ENCODE measurements at places on chromosomes 11 and 22.
A peak's percentile ranks its signal among the peaks of the same experiment; 100 is the strongest.

GRCh38 chr11:16783321-16783801, 44.9 kb downstream of the C11orf58 start:
- DNase-seq = no peak

GRCh38 chr22:32950366-32950765, 107.8 kb downstream of the SYN3 start:
- no peak for DNase-seq

- DNase-seq = no peak
Measured at GRCh38 chr11:44236296-44236695, 73.6 kb downstream of the ALX4 start.

DNA sequence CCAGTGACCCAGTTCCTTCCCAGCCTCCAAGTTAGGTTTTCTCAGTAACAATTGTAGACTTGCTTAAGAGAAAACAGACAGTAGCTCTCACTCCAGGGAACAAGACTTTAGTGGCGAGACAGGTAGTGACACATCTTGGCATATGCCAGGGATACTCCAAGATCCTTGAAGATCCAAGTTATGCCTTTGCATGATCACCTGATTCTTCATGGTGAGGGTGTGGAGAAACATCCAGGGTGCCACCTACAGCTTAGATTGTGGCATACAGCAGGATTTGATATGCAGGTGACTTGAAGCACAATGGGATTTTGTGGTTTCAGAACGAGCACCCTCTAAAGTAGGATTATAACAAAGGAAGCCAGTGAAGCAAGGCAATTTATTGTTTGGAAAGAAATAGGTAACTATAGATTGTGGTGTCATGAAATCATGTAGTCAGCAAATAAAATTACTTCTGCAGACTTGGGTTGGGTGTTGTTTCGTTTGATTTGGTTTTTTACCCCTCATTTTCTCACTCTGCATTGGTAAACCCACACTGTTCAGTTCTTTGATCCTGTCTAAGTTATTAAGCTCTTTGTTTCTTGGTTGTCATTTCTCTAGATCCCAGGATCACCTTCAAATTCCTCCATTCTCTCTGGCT, 9.2 kb downstream of the POU2AF3 start:
- DNase-seq = no peak

GRCh38 chr22:22815397-22816170, 72.0 kb upstream of the IGLL5 start:
- DNase-seq = no peak

DNA sequence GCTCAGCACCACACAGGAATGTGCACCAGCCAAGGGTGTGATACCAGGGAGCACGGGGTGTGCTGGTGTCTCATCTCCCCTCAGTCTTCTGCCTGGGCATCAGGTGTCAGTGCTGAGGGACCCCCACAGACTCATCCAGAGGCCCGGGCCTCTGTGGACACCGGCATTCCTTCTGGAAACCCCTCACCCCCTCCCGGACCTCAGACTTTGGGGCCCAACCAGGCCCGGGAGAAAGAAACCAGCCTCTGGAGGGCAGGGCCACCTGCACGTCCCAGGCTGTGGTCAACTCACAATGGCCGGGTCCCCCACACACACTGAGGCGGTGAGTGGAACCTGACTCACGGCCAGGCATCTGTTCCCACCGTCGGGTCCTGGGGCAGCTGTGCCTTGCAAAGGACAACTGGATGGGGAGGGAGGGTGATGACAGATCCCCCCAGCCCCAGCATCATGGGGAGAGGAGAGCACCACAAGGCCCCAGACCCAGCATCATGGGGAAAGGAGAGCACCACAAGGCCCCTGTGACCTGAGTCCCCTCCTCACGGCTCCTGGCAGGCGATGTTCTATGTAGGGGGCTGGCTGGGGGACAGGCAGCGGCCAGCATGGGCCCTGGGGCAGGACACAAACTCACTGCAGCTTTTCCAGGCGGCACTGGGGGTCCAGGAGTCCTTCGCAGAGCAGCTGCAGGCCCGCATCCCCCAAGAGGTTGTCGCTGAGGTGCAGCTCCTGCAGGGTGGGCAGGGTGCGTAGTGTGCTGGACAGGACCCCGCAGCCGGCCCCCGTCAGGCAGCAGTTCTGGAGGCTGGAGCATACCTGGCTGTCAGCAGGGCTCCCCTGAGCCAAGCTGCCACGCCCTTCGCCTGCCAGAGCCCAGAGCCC, 7.6 kb downstream of the RNH1 start:
- no peak for DNase-seq

DNA sequence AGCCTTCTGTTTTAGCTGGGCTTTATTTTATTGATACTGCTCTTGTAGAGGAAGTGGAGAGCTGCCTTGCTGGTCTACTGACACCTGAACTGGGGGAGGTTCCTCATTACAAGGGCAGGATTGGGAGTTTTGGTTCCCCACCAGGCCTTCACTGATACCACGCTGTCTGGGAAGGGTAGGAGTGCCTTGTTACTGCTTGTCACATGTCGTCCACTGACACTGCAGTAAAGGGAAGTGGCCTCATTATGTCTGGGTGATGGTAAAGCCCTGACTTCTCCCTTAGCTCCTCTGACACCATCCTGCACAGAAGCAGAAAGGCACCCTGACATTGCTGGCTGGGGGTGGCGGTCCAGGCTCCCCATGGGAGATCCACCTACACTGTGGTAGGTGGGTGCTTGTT, 38.7 kb upstream of the ELF5 start:
- DNase-seq = no peak

GRCh38 chr11:8309862-8310261, 46.2 kb upstream of the LMO1 start:
- DNase-seq = no peak

DNA sequence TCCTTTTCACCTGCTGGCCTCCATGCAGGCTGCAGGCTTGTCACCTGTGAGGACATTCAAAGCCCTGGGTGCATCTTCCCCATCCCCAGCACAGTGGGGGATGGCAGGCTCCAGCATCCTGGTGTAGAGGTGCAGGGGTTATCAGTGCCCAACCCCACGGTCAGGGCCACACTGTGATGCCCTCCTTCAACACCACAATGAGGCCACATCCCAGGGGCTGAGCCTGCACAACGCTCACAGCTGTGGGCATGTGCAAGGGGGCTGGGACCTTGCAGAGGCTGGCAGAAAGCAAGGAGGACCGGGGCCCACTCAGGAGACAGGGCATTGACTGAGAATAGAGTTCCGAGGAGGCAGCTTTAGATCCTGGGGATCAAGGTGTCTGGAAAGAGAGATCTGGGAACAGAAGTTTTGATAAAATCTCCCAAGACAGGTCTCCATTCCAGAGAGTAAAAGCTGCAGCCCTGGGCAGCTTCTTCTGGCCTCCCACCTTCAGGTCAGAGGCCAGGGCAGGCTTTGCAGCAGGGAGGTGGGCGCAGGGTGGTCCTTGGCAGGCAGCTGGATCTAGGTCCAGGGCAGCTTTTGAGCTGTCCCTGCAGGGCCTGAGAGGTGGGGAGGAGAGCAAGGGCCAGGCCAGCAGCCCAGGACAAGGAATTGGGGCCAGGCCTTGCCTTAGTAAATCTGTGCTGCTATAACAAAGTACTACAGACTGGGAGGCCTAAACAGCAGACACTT, 250.8 kb upstream of the B3GAT1 start:
- DNase-seq = no peak

- peak; percentile 48 for DNase-seq
Measured at GRCh38 chr11:32118025-32118974, 27.4 kb downstream of the RCN1 start.

GRCh38 chr11:18461909-18462308, 6.3 kb downstream of the LDHAL6A start:
- DNase-seq = no peak

DNA sequence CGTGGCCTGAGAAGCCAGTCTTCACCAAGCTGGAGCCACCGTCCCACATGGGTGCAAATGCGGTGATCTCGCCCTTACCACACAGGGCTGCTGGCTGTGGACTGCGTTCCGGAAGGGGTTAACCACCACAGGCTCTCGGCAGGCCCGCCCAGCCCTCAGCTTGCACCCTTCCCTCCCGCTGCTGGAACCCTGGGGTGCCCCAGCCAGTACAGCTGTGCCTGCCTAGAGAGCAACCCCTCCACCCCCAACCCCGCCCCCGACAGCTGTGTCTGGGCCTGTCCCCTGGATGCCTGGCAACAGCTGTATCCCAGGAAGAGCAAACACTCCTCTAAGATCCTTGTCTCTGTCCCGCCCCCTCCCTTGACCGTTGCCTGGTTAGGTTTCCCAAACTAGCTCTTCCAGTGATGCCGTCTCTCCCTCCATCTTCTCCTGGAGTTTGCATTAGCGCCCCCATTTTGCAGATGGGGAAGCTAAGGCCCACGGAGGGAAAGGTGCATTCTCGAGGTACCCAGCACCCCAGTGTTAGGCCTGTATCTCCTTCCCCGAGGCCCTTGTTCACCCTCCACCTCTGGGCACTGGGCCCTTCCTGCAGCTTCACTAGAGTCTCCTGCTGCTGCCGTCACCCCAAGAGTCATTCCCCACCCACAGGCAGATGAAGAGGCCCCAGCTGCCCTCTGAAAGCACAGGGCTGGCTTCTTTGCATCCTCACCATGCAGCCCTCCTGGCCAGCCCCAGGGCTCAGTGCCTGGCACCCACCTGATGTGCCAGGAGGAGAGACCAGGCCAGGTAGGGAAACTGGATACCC, 12.6 kb upstream of the COX8A start:
- no peak for DNase-seq

DNA sequence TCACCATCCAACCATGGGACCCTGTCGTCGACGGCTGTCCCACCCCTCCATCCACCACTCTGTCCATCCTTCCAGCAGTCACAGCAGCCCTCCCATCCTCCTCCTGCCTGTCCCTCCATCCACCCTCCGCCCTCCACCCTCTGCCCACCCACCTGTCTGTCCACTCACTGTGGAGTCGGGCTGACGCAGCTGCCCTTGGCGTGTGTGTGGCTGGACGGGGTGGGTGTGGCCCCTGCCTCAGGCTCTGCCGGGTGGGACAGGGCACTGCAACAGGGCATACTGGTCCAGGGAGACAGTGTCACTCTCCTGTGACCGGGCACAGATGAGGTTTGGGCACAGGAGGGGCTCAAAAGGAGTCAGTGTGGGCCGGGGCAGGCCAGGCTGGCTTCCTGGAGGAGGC, 1.9 kb downstream of the PKP3 start:
- no peak for DNase-seq

DNA sequence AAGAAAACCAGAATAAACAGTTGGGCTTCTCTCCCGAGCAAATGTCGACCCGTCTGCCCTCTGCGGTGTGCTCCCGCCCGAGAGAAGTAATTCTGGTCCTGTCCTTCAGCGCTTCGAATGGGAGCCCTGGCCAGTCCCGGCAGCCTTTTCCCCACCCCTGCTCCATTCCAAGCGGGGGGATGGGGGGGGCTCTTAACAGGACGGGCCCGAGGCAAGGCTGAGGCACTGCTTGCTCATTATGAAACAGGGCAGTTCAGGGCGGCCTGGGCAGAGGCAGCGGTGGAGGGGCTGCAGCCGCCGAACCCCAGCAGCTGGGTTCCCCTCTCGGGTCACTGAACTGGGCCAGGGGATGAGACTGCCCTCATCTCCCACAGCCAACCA, 9.1 kb downstream of the BACE1-AS start:
- peak; percentile 76 for DNase-seq

DNA sequence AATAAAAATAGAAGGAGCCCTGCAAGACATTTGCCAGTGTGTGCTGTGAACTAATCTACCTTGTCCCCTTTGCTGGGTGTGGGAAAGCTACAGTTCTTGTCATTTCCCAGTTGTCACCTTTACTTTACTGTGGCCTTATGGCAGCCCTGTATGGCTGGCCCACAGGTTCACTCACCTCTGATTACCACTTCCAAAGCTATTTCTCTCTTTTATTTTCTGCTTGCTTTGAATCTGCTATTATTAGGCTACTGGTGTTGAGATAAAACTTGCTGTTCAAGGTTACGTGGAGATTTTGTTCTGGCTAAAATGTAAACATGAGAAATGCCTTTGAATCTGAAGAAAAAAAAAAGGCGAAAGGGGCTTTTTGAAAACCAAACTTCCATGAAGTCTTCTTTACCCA, 9.6 kb upstream of the CABP2 start:
- DNase-seq = no peak

DNA sequence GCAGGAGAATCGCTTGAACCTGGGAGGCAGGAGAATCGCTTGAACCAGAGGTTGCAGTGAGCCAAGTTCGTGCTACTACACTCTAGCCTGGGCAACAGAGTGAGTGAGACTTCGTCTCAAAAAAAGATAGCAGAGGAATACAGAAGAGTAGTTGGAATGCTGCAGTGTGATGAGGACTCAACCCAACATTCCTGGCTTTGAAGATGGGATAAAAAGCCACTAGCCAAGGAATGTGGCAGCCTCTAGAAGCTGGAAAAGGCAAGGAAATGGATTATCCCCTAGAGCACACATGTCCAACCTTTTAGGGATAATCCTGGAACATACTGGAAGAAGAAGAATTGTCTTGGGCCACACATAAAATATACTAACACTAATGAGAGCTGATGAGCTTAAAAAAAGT, 13.9 kb downstream of the SLC25A17 start:
- DNase-seq = no peak

GRCh38 chr22:32996702-32997101, 61.5 kb downstream of the SYN3 start:
- peak; percentile 33 for DNase-seq

- DNase-seq = peak; percentile 39
Measured at GRCh38 chr11:65927904-65928397, 8.7 kb downstream of the DRAP1 start.

DNA sequence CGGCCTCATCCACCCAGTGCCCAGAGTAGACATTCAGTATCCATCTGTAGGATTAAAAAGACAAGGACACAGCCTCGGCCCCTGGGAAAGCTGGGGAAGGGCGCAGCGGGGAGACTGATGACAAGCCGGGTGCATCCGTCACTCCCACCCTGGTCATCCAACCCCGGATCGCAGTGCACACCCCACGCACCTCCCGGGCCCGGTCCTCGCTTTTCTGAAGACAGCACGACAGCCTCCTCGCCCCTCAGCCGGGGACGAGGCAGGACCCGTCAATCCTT, 1.1 kb downstream of the FCHSD2 start:
- DNase-seq = no peak

GRCh38 chr22:49550141-49550430, 277.6 kb downstream of the BRD1 start:
- DNase-seq = no peak

- peak; percentile 77 for DNase-seq
Measured at GRCh38 chr11:109435121-109435742, 13.2 kb downstream of the C11orf87 start.

GRCh38 chr11:1780700-1781592, 17.2 kb upstream of the CTSD start:
- no peak for DNase-seq

GRCh38 chr11:116515664-116516184, 257.1 kb downstream of the BUD13 start:
- no peak for DNase-seq

All from astrocyte of the hippocampus (primary cell).